Right atrium auricular region (tissue), 2 donors: ENCODE measurements at places on chromosomes 5 and 9.

- DNase-seq, result no peak
Measured at GRCh38 chr9:37899041-37899440, 4.9 kb downstream of the SLC25A51 start.

GRCh38 chr9:28249424-28249823 lies 676.1 kb upstream of the C9orf72 start:
- DNase-seq, result no peak

- no peak for DNase-seq
Measured at GRCh38 chr5:10627160-10627701, 63.4 kb downstream of the ANKRD33B start.

- DNase-seq, result no peak
Measured at GRCh38 chr5:154727361-154727760, 27.8 kb upstream of the LARP1 start.
